ENCODE measurements at places on chromosomes 16 and 17.

GRCh38 chr17:57612202-57613071 is 132.7 kb downstream of the CCDC182 start:
- DNase-seq = no peak

- no peak for DNase-seq
These were observed 4.2 kb downstream of the MYO15B start for GRCh38 chr17:75591722-75592302.

GRCh38 chr17:21013983-21014382 is 28.8 kb downstream of the USP22 start:
- DNase-seq = no peak

GRCh38 chr16:1045993-1046911 is 26.3 kb upstream of the SSTR5 start:
- DNase-seq = no peak

DNA sequence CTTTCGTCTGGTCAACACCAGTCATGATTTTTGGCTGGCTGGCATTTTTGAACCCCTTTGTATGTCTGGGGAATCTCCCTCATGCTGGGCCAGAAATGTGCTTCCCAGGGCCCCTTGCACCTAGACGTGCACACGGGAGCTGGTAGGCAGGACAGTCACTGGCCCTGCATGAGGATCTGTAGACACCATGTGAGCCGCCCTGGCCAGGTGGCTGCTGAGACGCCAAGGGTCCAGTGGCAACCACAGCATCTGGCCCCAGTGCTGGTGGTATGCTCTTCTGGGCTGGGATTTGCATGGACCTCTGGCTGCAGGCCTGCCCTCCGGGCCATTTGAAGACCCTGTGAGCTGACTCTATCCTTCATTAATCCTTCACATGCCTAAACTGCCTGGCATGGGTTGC is 67.5 kb downstream of the NT5M start:
- DNase-seq = no peak

Data from GM06990 (cell line).